Smooth muscle cell of the brain vasculature (primary cell): ENCODE measurements at places on chromosomes 16 and 17.

DNA sequence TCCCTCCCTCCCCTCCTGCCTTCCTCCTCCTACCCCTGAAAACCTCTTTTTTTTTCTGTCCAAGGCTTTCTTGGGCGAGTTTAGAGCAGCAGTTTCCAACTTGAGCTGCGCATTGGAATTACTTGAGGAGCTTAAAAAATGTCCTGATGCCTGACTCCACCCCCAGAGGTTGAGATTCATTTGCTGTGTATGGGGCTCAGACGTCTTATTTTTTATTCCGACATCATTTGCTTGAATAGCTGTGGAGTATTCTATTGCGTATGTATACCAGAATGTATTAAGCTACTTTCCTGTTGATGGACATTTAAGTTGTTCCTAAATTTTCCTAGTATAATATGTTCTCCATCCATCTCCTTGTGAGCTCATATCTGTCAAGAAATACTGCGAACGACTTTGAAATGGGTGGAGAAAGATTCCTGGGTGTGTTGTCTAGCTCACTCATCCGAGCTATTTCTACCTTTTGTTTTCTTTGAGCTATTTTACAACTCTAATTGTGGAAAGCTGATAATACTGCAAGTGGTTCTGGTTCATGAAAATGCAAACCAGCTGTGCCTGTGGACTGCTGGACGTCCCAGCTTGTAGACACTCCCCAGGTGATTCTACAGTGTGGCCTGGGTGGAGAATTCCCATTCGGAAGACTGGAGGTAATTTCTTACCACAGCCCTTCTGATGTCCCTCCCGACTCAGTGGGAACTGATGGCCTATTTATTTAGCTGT is 40.5 kb downstream of the CMIP start:
- no peak for DNase-seq

DNA sequence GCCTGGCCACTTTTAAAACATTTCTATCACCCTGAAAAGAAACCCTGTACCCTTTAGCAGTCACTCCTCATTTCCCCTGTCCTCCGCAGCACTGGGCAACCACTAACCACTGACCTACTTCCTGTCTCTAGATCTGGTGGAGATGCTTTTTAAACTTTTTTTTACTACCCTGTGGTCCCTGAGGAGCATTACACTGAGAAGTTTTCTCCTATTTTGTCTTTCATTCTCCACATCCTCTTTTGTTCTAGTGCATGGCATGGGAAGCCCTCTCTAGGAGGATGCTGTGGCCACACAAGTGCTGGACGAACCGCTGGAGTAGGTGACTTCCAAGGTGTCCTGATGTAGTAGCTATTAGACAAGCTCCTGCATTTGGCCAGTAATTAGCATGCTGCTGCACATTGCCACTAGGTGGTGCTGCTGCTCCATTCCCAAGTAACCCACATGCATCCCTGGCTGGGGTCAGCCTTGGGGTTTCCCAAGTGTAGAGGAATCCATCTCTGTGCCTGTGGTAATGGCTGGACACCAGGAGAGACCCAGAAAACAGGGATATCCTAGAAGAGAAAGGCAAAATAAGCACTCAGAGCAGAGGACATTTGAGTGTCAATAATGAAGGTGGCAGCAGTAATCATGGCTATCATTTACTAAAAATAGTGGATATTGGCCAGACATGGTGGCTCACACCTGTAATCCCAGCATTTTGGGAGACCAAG is 143.8 kb upstream of the CRHR1 start:
- DNase-seq: peak; percentile 57

- DNase-seq: no peak
Measured at GRCh38 chr17:2262135-2262587, 41.4 kb downstream of the SMG6 start.

DNA sequence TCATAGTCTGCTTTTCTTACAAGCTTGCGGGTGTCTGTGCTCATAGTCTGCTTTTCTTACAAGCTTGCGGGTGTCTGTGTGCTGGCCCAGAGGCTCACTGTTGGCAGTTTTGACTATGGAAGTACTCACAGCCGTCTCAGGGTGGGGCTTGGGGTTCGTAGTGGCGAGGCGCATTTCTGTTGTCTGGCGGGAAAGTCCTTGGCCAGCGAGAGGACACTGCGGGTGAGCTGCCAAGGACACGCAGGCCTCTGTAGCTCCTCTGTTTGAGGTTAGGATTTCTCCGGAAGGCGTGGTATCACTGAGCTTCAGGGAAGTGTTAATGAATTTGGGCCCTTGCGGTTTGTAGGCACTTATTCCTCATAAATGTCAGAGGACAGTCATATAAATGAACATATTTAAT is 13.5 kb downstream of the TBCD start:
- DNase-seq: no peak

DNA sequence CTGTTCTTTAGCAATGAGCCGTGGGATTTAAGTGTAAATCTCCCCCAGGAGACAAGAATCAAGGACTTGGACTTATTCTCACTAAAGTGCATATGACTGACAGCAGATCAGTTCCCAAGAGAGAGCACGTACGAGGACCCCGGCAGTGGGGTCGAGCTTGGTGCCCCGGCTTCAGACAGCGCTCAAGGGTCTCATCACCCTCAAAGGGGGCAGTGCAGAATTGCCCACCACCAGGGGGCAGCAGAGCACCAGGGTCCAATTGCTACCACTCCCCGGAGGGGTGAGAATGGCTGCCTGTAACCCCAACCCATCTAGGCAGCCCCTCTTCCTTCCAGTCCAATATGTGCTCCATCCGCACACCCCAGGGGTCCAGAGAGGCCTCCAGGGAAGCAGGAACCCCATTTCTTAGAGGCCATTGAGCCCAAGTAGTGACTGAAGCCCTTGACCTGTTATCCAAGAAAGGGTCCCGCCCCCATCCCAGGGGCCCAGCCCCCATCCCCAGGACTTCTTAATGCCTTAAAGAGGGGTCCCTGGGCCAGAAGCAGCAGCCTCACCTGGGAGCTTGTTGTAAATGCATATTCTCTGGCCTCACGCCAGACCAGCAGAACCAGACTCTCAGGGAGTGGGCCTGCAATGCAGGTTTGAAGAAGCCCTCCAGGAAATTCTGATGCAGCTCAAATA is 86.1 kb downstream of the ZDHHC7 start:
- DNase-seq: no peak

DNA sequence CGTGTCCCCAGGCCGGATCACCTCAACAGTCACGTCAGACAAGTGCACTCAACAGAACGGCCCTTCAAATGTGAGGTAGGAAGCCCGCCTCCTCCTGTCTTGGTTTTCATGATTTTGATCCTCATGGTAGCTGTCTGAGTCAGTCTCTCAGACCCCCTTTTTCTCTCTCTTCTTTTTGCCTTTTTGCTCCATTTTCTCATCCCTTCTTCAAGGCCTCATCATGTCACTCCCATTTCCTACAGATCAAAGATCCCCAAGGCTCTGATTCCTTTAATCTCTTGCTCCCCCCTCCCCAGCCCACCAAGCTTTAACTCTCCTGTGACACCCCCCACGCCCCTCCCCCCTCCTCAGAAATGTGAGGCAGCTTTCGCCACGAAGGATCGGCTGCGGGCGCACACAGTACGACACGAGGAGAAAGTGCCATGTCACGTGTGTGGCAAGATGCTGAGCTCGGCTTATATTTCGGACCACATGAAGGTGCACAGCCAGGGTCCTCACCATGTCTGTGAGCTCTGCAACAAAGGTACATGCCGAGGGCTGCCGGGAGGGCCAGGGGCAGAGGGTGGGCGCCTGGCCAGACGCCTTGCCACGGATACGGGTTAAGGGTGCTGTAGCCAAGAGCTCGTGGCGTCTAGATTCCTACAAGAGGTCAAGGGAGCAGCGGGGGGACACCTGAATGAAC is 2.0 kb downstream of the MAZ start:
- no peak for DNase-seq

- no peak for DNase-seq
Measured at GRCh38 chr16:78402833-78403232, 303.4 kb downstream of the WWOX start.

GRCh38 chr17:9875441-9875840 is 29.6 kb downstream of the RCVRN start:
- peak; percentile 62 for DNase-seq

DNA sequence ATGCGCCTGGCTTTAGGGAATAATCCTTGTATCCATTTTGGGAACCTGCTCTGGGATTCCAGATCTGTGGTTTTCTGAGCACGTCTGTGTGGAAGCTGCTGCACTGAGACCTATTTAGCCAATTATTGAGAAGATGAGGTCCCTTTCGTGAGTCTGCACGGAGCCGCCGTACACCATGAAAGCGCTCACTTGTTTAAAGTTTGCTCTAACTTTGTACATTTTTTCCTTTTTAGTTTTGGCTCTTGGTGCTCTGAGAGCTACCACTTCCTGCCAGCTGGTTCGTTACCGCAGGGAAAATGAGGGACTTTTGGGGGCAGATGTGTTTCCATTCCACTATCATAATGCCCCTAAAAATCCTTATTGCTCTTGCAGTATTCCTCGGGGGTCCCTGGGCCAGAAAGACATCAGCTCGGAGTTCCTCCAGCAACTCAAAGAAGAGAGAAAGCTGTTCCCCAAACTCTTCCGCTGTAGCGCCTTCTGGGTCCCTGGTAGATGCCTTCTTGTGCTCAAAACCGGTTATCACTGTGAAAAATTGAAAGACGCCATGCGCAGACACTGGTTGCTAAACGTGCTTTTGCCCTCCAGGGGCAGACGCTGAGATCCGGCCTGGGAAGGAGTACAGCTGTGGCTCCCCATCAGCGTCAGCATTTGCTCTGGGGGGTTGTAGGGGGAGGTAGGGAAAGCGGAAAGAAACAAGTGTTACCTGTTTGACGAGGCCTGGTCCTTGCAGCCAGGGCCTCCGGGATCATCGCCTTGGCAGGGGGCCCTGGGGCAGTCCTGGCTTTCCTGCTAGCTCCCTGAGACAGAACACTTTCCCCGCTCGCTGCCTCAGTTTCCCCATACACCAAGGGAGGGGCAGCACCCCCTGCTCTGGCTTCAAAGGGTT is 238.1 kb downstream of the MRTFB start:
- DNase-seq: no peak

DNA sequence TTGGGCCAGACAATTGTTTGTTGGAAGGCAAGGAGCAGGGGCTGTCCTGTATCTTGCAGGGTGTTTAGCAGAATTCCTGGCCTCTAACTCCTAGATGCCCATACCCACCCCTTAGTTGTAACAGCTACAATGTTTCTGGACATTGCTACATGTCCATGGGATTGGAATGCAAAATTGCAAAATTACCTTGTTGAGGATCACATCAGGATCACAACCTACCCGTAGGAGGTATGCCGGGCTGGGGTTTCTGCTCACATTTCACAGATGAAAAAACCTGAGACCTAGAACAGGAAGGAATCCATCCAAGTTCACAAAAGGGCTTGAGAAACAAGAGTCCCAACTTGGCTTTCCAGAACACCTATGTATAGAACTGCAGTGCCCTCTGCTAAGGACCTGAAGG is 22.7 kb downstream of the NOG start:
- no peak for DNase-seq

DNA sequence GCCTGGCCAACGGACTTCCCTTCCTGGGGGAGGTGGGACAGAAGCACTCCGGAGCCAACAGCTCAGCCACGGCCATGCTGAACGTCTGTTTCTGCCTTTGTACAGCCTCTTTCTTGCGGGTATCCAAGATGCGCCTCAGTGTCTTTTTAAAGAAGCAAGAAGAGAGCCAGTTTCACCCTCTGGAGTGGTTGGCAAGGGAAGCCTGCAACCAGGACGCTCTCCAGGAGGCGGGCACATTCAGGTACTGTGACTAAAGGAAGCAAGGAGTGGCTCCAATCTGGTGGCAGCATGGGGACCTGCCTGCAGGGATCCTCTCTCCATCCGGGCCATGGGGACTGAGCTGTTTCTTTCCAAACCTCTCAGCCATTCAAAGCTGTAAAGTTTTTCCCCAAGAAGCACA is 60.6 kb upstream of the ENDOV start:
- no peak for DNase-seq

DNA sequence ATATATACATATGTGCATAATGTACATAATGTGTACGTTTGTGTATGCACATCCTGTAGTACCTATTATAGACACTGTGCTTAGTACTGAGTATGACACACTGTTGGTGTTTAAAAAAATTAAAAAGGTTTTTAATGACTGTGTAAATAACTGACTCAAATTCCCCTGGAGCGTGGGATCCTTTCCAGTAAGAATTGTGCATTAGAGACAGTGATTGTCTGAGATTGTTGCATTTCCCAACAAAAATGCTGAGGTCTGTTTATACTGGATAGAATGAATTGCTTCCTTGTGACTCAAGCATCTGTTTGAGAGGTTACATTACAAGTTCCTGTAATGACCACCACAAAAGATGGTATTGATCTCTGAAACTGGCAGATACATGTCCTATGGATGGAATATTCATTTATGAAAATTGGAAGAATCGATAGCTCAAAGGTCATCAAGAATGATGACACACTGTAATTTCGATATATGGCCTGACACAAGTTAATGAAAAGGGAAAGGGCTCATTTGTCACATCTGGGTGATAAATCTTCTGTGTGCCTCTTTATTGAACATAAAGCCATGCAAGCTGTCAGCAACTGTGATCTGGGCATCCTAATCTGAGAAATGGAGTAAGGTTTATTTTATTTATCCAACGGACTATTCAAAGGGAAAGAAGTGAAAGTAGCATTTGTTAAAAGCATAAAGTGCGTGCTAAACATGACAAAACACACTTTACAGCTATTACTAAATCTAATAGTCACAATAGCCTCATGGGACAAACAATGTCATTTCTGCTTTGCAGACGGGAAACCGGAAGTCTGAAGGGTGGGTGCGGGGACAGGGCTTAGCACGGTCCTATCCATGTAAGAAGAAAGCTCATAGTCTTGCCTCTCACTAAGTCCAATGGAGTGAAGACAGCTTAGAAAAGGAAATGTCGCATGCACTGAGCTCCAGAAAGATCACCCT is 228.8 kb downstream of the CDH11 start:
- DNase-seq: peak; percentile 72

DNA sequence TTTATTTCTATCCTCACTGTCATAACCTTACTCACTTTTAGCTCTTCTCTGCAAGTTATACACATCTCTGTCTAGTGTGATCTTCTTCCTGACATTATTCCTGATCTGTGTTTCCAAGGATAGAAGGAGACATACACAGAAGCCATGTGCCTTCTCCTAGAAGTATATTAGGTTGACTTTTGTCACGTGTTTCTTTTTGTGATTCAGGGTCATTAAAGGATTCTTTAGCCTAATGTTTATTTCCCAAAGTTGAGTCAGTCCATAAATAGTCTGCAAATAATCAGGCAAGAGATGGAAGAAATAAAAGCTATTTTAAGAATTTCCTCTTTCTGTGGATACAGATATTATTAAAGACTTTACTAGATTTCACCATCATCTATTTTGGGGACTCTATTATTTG is 214.1 kb upstream of the GOT2 start:
- no peak for DNase-seq

DNA sequence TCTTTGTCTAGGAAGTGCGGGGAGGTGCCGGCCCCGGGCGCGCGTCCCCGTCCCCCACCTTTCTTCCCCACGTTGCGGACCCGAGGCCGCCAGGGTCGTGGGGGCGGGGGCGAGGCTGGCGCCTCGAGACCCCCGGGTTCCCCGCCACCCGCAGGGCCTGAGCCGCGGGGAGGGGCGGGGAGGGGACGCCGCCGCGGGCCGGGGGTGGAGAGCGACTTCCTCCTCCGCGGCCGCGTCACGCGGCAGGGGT is 1.8 kb upstream of the ACTG1 start:
- no peak for DNase-seq
